ENCODE measurements at places on chromosomes 1 and 21.

GRCh38 chr1:26915204-26915842 is 1.5 kb upstream of the NR0B2 start:
- no peak for DNase-seq

GRCh38 chr1:205840146-205840923 is 9.6 kb downstream of the PM20D1 start:
- no peak for DNase-seq

- DNase-seq, result peak; percentile 71
Measured at GRCh38 chr1:94636624-94637023, 95.1 kb upstream of the F3 start.

DNA sequence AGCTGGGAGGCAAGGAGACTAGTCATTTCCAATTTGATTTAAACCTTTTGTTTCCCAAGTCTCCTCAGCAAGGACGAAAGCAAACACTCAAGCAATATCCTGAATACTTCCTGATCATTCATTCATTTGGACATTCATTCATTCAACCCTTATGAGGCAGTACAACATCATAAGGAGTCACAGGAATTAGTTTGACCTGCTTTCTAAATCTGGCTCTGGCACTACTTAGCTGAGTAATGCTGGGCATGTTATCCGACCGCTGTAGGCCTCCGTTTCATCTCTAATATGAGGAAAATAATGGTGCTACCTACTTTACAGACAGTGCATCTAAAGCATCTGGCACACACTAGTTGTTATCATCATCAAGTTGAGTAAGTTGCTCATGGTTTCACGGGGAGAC is 11.7 kb downstream of the FAM78B start:
- no peak for DNase-seq

DNA sequence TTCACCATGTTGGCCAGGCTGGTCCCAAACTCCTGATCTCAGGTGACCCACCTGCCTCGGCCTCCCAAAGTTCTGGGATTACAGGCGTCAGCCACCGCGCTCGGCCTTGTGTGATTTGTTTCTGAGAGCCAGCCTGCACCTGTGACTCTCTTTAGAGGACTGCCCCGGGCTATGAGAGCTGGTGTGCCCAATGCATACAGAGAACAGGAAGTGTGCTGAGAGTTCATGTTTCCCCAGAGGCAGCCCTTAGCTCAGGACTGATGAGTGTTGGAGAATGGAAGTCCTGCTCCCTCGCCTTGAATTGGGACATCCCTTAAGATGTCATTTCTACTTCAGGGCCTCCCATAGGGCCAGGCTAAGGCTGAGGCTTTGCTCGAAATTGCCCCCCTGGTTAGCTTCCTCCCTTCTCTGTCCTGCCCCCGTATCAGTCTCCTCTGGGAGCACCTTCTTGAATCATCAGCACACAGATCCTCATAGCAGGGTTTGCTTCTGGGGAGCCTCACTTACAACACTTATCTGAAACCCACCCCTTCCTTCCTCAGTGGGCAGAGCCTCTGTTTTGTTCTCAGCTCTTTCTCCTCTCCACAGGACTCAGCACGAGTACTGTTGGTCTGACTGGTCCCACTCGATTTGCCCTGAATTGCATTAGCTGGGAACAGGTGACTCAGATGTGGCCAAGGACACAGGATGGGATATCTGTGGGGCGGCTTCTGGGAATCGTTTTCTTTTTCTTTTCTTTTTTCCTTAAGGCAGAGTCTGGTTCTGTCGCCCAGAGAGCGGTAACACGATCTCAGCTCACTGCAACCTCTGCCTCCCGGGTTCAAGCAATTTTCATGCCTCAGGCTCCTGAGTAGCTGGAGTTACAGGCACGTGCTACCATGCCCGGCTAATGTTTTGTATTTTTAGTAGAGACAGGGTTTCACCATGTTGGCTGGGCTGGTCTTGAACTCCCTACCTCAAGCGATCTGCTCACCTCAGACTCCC is 80.1 kb downstream of the UBIAD1 start:
- DNase-seq, result no peak

All from fibroblast of skin of right biceps (primary cell).